ENCODE measurements at places on chromosomes 4 and X. TPM values are rescaled to one million over a fixed set of nuclear protein-coding genes. Genes with fewer than 3 reads are reported as not detected.

The CLCN4 gene
- 5.8 TPM for total RNA-seq

The CYBB gene
- total RNA-seq: under 0.01 TPM

The GBA3 gene
- not detected for total RNA-seq

The ZAR1 gene
- not detected for total RNA-seq

The RAP1GDS1 gene
- 95.7 TPM for total RNA-seq

The HSFX3 gene
- not detected for total RNA-seq

The NOX1 gene
- not detected for total RNA-seq

The DCHS2 gene
- total RNA-seq: not detected

The WNK3 gene
- total RNA-seq: 0.17 TPM

The VCX2 gene
- total RNA-seq: not detected

The UGT2B11 gene
- not detected for total RNA-seq

The SRPX2 gene
- total RNA-seq: 37.7 TPM

The FGG gene
- not detected for total RNA-seq

The PHOX2B gene
- total RNA-seq: not detected

The APLN gene
- 0.87 TPM for total RNA-seq

The TRIM75 gene
- not detected for total RNA-seq

The MANBA gene
- 56.6 TPM for total RNA-seq

The GLRA3 gene
- total RNA-seq: not detected

The YTHDC1 gene
- total RNA-seq: 35.2 TPM

The CRMP1 gene
- not detected for total RNA-seq
